ENCODE measurements at places on chromosomes 13 and 19. TPM values are rescaled to one million over a fixed set of nuclear protein-coding genes. Genes with fewer than 3 reads are reported as not detected.

LRCH1 gene
- total RNA-seq, result 19.8 TPM

TBXA2R gene
- 0.26 TPM for total RNA-seq

TPP2 gene
- 95.7 TPM for total RNA-seq

DNA sequence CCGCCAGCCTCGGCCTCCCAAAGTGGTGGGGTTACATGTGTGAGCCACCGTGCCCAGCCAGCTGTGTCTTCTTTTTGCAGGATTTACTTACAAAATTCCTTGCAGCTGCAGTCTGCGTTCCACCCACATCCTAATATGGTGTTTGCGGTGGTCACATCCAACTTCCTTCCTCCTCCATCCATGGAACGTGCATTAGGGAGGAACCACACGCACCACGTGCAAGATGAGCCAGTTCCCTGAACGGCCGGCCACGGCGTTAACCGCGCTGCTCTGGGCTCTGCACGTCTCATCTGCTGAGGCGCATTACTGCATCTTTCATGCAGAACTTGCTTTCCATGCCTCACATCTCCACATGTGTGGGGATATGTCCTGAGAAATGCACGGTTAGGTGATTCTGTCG, 13.0 kb upstream of the SIGLEC11 start:
- DNase-seq, result no peak
- H3K36me3 ChIP-seq, result peaks cover 2% of the 10 kb centered on the region
- no peaks in the 10 kb centered on the region for H3K27me3 ChIP-seq
- H3K4me3 ChIP-seq, result no peak overlapping the region
- no peak overlapping the region for H3K27ac ChIP-seq

DNA sequence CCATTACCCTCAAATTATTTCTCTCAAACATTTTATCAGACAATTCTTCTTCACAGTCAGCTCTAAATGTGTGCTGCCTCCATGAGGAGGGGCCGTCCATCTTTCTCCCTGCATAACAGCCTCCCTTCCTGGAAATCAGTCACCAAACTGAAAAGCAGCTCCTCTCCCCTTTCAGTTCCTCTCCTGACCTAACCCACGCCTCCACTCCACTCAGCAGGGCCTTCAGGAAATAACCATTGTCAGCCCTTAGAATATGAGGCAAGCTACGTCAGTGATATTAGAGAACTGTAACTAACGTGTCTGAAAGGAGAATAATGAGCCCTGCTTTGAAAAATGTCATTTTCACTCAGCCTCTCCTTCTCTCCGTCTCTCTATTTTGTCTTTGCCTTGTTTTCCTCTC, 116.2 kb downstream of the OLFM4 start:
- H3K27me3 ChIP-seq, result no peaks in the 10 kb centered on the region
- no peaks in the 10 kb centered on the region for H3K4me1 ChIP-seq
- no peak overlapping the region for H3K27ac ChIP-seq
- no peak overlapping the region for H3K4me3 ChIP-seq

DNA sequence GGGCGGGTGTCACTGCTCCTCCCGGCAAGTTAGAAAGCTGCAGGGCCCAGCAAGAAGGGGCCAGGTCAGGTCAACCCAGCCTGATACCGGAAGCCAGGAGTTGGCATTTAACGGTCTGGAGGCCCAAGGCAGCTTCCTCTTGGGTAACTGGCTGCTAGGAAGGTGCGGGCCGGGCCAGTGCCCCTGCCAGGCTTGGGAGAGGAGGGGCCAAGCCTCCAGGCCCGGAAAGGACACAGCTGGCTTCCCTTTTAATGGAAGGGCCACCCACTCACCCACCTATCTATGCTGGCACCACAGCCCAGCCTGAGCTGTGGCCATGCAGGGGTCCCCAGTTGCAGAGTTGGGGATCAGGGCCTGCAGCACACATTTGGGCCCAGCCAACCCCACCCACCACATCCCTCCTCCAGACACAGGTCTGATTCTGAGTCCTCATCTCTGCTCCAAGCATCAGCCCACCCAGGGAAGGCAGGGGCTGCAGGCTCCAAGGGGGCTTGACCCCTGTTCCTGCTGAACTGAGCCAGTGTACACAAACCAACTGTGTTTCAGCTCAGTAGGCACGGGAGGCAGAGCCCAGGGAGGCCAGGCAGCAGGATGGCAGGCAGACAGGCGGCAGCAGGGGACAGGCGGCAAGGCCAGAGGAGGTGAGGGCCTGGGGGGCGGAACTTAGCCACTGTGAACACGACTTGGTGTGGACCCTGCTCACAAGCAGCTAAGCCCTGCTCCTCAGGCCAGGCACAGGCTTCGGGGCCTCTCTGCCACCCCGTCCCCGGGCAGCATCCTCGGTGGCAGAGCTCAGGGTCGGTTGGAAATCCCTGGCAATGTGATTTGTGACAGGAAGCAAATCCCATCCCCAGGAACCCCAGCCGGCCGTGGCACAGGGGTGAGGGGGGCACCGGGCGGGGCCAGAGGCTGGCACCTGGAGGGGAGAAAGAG, 40.8 kb downstream of the ZSWIM4 start:
- DNase-seq, result no peak
- peaks cover 52% of the 10 kb centered on the region for H3K4me1 ChIP-seq
- H3K27ac ChIP-seq, result peak overlapping the region; percentile 91
- H3K4me3 ChIP-seq, result peak overlapping the region; percentile 67

DNA sequence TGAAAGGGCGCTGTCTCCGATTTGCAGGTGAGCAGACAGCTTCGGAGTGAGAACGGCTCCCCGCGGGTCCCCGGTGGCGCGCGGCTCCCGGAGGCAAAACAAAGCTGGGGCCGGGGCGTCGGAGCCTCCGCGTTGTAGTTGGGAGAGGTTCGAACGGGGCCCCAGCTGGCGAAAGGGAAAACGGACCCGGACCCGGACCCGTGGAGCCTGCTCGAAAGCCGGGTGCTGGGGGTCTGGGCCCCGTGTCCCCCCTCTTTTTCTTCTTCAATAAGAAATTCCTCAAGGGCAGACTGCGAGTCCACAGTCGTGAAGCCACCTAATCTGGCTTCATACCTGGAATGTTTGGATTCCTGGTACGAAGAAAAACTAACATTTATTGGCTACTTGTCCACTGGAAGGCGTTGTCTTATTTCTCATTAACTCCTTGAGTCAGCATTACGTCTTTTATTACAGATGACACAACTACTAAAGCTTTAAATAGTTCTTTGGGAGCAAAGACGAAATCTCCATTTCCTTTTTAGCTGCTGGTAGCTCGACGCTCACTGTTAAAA, 632 bp upstream of the MTIF3 start:
- peak overlapping the region; percentile 98 for H3K27ac ChIP-seq
- H3K36me3 ChIP-seq, result peaks cover 3% of the 10 kb centered on the region
- peak overlapping the region; percentile 87 for H3K4me3 ChIP-seq
- H3K27me3 ChIP-seq, result no peaks in the 10 kb centered on the region

DNA sequence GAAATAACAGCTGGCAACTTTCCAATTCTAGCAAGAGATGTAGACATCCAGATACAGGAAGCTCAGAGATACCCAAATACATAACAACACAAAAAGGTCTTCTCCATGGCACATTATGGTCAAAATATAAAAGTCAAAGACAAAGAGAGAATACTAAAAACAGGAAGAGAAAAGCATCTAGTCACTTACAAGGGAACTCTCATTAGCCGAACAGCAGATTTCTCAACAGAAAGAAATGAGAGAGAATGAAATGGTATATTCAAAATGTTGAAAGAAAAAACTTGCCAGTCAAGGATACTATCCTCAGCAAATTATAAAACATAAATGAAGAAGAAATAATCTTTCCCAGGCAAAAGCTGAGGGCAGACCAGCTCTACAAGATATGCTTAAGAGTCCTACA, 12.4 kb downstream of the ZNF780A start:
- no peak overlapping the region for H3K27ac ChIP-seq
- DNase-seq, result no peak
- H3K27me3 ChIP-seq, result no peaks in the 10 kb centered on the region
- peaks cover 96% of the 10 kb centered on the region for H3K36me3 ChIP-seq
- no peak overlapping the region for H3K4me3 ChIP-seq
- H3K4me1 ChIP-seq, result no peaks in the 10 kb centered on the region

- H3K4me1 ChIP-seq, result no peaks in the 10 kb centered on the region
- H3K27me3 ChIP-seq, result no peaks in the 10 kb centered on the region
- no peak for DNase-seq
- no peak overlapping the region for H3K4me3 ChIP-seq
Observed at GRCh38 chr13:85528491-85529217, 270.6 kb downstream of the SLITRK6 start.

DNA sequence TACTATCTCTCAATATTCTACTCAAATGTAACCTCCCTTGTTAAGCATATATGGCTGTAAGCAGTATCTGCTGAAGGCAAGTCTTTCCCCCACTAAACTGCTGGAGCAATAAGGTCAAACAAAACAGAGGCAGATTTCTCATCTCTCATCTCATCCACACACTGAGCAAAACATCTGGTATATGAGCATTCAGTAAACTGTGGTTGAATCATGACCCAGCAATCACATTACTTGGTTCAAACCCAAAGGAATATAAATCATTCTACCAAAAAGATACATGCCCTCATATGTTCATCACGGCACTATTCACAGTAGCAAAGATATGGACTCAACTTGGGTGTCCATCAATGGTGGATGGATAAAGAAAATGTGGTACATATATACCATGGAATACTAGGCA, 344.4 kb downstream of the SUCLA2 start:
- H3K27me3 ChIP-seq, result peaks cover 2% of the 10 kb centered on the region
- no peaks in the 10 kb centered on the region for H3K36me3 ChIP-seq
- no peak for DNase-seq
- no peaks in the 10 kb centered on the region for H3K4me1 ChIP-seq
- H3K27ac ChIP-seq, result no peak overlapping the region

DNA sequence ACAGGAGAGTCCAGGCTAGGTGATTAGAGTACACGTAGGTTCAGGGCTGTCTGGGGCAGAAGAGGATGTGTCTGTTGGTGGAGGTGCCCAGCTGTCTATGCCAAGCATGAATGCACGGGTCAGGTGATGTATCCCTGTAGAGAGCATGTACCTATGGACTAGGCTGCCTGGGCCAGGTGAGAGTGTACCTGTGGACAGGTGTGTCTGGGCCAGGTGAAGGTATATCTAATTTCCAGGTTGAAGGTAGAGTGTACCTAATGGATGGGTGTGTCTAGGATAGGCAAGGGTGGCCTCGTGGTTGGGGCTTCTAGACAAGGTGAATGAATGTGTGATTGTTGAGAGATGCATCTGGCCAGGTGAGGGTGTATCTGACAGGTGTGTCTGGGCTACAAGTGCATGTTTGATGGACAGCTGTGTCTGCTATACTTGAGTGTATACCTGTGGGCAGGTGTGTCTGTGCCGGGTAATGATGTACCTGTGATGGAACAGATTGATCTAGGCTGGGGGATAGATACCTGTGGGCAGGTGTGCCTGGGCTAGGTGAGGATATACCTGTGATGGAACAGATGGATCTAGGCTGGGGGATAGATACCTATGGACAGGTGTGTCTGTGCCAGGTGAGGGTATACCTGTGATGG, 15.5 kb upstream of the ZNF414 start:
- H3K27ac ChIP-seq, result no peak overlapping the region
- no peak for DNase-seq
- H3K27me3 ChIP-seq, result no peaks in the 10 kb centered on the region
- H3K4me3 ChIP-seq, result no peak overlapping the region
- H3K36me3 ChIP-seq, result peaks cover 51% of the 10 kb centered on the region

- no peak for DNase-seq
- no peak overlapping the region for H3K4me3 ChIP-seq
- H3K4me1 ChIP-seq, result no peaks in the 10 kb centered on the region
- H3K27ac ChIP-seq, result no peak overlapping the region
- H3K27me3 ChIP-seq, result no peaks in the 10 kb centered on the region
- H3K36me3 ChIP-seq, result no peaks in the 10 kb centered on the region
Observed at GRCh38 chr19:31276831-31277230, 72.4 kb downstream of the TSHZ3 start.

DNA sequence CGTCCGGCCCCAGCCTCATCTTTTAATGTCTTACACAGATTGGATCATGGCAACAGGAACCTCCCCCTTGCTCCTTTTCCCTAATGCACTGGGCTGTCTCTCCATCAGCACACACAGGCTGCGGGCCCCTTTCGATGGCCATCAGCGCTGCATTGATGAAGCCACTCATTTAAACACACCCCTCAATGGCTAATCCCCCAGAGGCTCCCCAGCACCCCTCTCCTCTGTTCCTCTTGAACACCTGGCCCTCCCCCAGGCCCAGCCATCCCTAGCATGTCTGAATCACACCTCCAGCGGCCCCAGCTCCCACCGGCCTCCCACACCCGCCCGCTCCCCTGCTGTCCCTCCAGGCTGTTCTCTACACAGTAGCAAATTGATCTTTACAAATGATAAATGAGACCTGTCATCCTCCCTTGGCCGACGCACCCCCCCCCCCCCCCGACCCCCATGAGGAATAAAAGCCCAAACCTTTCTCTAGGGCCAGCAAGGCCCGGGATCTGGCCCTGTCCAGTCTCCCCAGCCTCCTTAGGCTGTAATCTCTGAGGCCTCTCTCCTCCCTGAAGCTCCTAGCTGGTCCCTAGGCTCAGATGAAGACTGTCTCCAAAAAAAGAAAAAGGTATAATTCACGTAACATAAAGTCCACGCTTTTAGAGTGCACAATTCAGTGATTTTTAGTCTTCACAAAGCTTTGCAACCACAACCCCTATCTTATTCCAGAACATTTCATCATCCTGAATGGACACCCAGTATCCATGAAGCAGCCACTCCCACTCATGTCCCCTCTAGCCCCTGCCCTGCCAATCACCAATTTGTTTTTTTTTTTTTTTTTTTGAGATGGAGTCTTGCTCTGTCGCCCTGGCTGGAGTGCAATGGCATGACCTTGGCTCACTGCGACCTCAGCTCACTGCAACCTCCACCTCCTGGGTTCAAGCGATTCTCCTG, 7.4 kb downstream of the RPL28 start:
- peaks cover 19% of the 10 kb centered on the region for H3K36me3 ChIP-seq
- peaks cover 25% of the 10 kb centered on the region for H3K4me1 ChIP-seq
- H3K27me3 ChIP-seq, result no peaks in the 10 kb centered on the region
- DNase-seq, result no peak
- H3K27ac ChIP-seq, result no peak overlapping the region

GRCh38 chr13:113161433-113161832, 3.0 kb downstream of the PROZ start:
- peaks cover 36% of the 10 kb centered on the region for H3K4me1 ChIP-seq
- peak overlapping the region; percentile 50 for H3K4me3 ChIP-seq
- H3K36me3 ChIP-seq, result no peaks in the 10 kb centered on the region
- H3K27me3 ChIP-seq, result peaks cover 5% of the 10 kb centered on the region
- no peak for DNase-seq
